GM12878 (cell line): ENCODE measurements at places on chromosomes 3 and 15.

- no peak for DNase-seq
Observed at GRCh38 chr3:40637906-40638305, 113.1 kb downstream of the ZNF621 start.

DNA sequence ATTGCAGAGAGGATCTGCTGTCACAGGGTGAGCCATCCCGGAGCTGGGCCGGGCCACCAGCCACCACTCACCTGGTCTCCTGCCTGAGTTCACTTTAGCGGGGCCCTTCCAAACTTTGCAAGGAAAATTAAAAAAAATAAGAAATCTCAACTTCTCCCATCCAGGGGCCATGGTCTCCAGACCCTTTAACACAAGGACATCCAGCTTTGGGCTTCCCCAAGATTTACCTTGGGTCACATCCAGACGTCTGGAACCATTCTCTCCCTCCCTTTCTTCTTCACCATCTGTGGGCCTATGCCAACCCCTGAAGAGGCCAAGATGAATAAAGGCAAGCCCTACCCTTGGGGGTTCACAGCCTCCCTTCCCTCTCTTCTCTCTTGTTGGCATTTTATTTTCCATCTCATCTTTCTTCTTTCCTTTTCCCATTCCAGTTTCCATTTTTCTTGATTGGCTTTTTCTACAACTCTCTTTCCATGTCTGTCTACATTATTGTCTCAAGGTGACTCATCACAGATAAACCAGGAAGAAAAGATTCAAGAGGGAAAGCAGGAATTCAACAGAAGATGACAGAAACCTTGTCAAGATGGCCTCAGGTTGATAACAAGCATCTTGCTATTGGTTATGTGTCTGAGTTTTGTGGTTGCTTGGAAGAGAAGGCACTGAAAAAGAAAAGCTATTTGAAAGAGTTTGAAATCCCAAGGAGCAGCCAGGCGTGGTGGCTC, 49.5 kb downstream of the ITGA11 start:
- no peak for DNase-seq

- no peak for DNase-seq
Observed at GRCh38 chr3:194312186-194312742, 38.9 kb downstream of the CPN2 start.

GRCh38 chr3:19199131-19199530, 50.8 kb downstream of the KCNH8 start:
- no peak for DNase-seq

DNA sequence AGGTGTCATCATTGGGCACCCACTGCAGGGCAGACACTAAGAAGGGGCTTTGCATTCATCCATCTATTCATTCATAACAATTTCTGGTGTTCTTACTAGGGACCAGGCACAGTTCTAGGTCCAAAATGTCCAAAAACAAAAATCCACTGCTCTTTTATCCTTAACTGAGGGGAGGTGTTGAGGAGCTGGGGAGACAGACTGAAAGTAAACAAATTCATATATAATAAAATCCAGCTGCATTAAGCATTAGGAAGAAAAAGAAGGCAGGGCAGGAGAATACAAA, 1.1 kb downstream of the EIF4E3 start:
- DNase-seq, result no peak

DNA sequence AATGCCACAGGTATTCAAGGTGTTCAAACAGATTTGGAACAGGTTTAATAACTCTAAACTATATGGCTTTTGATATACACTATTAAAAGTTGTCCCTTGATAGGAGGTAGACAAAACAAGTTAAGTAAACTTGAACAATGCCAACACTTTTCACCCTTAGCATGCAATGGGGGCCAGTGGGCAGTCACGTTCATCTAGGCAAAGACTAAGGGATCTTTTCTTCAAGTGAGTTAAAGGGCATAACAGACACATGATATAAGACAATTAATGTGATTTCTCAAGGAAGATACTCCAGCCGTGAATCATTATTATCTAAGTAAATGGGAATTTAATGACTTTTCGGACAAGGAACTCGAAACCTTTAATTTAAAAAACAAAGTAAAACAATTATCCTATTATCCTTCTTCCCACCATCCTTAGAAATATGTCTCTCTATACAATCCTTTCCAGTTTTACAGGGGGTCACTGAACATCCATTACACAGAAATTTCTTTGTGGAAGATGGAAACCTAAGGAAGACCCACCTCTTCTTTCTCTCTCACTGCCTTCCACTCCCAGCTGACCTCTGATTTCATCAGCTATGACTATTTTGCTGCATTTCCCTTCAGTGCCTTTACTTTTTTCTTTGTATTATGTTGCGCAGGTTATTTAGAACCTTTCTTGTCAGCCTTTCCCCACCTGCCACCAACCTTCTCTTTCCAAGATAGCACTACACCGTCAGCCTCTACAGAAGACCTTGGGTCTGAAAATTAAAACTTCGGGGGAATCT, 1.5 kb downstream of the CLDN1 start:
- no peak for DNase-seq

DNA sequence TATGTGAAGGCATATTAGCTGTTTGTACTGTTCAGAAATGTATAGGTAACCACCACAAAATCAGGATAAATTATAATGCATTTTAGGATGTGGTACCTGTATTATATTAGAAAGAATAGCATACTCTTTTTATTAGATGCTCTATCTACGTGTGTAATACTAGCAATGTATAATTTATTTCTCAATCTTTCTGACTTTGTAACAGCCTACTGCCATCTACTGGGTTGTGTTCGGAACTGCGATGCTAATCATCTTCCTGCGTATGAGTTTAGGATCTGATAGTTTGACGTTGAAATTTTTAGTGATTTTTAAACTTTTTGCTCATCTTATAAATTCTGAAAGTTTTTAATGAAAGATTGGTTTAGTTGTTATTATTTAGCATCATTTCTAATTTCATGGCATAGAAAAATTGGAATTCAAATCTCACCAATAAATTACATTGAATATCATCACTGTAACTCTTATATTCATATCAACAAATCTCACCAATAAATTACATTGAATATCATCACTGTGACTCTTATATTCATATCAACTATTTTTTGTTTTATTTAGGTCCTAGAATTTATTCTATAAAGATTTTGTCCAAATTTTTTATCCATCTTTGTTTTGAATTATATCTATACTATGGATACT, 322.7 kb upstream of the ZNF717 start:
- DNase-seq, result no peak

DNA sequence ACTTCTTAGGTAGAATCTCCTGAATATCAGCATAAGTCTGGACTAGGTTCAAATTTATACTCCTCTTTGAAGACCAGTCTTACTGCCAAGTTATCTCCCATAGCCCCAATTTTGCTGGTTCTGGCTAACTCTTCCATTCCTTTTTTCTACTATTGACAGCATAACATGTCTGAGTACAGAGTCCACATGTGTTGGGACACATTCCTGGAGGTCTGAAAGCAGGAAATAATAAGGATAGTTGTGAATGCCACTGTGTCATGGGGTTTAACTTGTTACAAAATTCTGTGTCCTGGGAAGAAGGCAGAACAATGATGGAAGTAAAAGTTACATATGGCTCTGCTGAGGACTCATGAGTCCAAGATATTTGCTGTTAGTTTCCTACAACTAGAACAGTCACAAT, 57.4 kb upstream of the ZBTB20 start:
- no peak for DNase-seq

DNA sequence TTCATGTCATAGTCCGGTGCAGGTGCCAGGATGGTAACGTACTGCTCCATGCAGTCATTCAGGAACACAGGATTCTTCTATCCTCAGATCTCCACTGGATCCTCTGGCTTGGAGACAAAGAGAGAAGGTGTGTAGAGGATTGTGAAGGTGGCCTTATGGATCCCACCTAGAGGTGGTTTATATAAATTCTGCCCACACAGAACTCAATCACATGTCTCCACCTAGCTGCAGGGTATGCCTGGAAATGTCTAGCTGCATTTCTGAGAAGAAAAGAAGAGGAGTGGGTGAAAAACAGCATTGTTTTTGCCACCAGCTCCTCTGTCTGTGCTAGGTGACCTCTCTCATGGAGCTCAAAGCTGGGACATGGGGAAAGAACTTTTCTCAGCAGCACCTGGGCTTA, 478.7 kb downstream of the PDCD6IP start:
- no peak for DNase-seq

- no peak for DNase-seq
Observed at GRCh38 chr15:92149029-92149428, 244.7 kb upstream of the ST8SIA2 start.

GRCh38 chr3:63130625-63131024, 147.5 kb upstream of the SYNPR start:
- DNase-seq, result no peak

DNA sequence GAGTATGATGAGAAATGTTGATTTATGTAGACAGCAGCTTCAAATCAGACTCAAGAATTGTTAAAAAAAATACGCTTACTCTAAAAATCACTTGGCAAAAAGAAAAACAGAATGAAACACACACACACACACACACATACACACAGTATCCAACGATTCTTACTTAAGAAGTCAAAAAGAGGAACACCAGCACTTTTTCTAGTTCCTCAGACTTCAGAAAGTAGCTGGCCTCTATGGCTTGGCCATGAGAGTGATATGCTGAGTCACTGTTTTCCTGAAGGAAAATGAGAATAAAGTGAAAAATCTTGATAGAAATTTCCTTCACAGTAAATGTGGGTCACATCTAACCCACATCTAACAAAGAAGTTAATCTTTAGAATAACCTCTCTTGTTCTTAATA, 22.1 kb downstream of the CNTN3 start:
- DNase-seq, result no peak

- no peak for DNase-seq
Observed at GRCh38 chr3:127543441-127543840, 47.1 kb downstream of the TPRA1 start.

GRCh38 chr3:17142516-17142915, 257.8 kb downstream of the PLCL2 start:
- DNase-seq, result no peak

DNA sequence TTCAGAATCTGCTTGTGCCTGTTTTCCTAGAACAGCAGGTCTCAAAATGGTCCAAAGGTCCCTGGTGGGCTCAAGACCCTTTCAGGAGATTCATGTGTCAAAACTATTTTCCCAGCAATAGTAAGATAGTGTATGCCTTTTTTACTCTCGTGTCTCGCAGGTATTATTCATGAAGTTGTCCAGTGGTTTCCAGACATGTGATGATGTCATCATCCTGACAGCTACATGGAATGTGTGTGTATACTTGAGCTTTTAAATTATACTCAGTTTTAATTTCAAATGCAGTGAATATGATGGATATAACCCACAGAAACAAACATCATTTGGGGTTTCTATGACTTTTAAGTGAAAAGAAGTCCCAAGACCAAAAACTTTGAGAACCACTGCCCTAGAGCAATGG, 288.6 kb downstream of the NTRK3 start:
- no peak for DNase-seq

DNA sequence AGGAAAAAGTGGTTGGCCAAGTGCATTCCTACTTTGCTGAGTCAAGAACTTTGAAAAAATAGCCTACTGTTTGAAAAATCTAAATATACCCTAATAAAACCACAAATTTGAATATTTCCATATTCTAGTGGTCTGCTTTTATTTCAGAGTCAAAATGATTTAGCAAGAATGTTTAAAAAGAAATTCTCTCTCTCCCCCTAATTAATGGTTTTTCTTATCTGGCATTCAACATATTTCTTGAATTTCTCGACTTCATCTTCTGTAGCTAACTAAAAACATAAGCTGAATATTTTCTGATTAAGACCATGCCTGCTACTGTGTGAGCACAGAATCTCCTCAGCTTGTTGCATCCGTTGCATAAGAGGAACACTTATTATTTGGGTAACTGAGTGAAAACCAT, 563.5 kb upstream of the TBL1XR1 start:
- DNase-seq, result no peak

GRCh38 chr3:197281849-197282248, 16.6 kb downstream of the DLG1 start:
- DNase-seq, result no peak

DNA sequence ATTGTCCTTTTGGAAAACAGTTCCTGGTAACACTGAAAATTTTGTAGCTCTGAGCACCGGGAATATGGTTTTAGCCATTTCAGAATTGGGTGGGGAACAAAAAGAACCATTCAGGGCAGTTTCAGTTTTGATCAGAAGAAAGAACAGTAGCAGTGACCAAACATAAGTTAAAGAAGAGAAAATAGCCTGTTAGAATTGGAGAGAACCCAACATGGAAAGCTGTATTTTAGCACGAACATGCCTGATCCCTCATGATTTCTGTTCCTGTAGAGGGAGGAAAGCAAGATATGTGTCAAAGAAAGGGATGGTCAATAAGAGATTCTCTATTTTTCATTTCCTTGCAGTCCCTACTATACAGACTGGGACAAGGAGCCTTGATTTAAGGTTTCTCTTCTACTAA, 119.9 kb downstream of the ALDH1A2 start:
- no peak for DNase-seq

DNA sequence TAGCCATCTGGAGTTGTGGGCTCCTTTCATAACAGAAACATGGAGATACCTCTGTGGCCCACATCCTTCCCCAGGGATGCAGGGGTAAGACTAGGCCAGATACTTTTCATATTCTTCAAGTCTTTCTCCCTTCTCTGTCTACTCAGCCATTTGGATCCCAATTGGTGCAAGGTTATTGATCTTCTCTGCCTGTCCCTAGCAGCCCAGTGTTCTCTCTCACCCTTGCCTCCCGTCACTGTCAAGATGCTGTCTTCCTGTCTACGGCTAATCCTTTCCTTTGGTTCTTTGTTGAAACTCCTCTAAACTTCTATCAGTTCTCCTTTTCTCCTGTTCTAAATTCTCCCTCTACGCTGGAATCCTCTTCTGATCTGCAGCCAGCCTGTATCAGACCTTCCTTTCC, 51.3 kb downstream of the SENP2 start:
- no peak for DNase-seq

GRCh38 chr3:19739504-19739903, 194.5 kb downstream of the EFHB start:
- DNase-seq, result no peak

GRCh38 chr3:29291982-29292363, 11.1 kb downstream of the RBMS3 start:
- DNase-seq, result no peak

GRCh38 chr3:32278714-32279113, 40.2 kb downstream of the CMTM8 start:
- no peak for DNase-seq

- DNase-seq, result no peak
Observed at GRCh38 chr15:75864213-75865059, 21.2 kb downstream of the UBE2Q2 start.

GRCh38 chr3:5210926-5211325, 23.4 kb downstream of the EDEM1 start:
- DNase-seq, result no peak

DNA sequence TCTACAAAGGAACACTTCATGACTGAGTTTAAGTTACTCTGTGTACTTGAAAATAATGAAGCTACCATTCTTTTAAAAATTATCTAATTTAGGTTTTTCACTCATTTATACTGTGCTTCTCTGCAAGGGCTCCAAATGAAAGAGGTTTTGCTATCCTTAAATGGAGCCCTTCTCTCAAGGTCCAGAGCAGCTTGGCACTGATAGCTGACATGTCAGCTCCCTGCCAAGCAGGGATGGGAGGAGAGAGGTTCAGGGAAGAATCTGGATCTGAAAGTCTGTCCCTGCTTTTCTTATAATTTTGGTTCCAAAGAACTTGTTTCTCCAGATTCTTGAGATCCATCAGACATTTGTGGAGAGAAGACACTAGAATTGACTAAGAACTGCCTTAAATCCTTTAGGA, 39.1 kb downstream of the MRPS11 start:
- no peak for DNase-seq
